ENCODE measurements at places on chromosomes 1 and 21.

GRCh38 chr1:173431304-173432045, 45.7 kb upstream of the PRDX6 start:
- DNase-seq = peak; percentile 95

DNA sequence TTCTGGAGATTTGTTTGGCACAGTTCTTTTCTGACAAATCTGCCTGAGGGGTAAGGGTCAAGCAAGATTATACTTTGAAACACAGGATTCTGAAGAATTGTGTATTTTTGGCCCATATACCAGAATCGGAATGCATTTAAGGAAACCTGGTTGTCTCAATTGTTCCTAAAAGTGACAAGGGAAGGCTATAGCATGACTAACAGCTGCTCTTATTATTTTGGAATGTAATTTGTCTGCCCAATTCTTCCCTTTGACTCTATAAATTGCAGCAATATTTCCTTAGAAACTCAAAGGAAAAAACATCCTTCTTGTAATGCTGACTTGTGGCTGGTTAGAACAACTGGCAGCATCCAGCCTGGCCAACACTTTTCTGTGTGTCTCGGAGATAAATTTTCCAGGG, 15.8 kb upstream of the VCAM1 start:
- no peak for DNase-seq

GRCh38 chr1:55646181-55646580, 431.0 kb upstream of the USP24 start:
- DNase-seq = no peak

DNA sequence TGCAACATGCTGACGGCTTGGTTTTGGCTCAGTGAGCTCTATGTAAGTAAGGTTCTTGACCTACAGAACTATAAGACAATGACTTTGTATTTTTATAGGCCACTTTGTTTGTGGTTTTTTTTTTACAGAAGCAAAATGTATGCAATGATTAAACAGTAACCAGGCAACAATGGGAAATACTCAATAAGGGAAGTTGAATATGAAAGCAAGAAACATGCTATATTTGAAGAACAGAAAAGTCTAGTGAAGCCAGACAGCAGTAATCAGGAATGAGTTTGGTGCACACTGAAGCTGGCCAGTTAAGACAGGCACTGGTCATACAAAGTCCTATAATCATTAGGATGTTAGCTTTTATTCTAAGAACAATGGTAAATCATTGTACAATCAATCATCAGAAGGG, 1926.8 kb downstream of the NCAM2 start:
- no peak for DNase-seq

- no peak for DNase-seq
Measured at GRCh38 chr21:42855937-42856335, 23.4 kb downstream of the WDR4 start.

Data from choroid plexus epithelial cell (primary cell).